MCF 10A (cell line): ENCODE measurements at places on chromosomes 5 and 9. TPM values are rescaled to one million over a fixed set of nuclear protein-coding genes. Genes with fewer than 3 reads are reported as not detected.
A peak's percentile ranks its signal among the peaks of the same experiment; 100 is the strongest.

- H3K27ac ChIP-seq = no peak overlapping the region
- no peak overlapping the region for H3K4me3 ChIP-seq
- no peak for DNase-seq
- peaks cover 7% of the 10 kb centered on the region for H3K4me1 ChIP-seq
- H3K36me3 ChIP-seq = no peaks in the 10 kb centered on the region
These were observed 691.4 kb upstream of the RIOK2 start for GRCh38 chr5:97874491-97874890.

DNA sequence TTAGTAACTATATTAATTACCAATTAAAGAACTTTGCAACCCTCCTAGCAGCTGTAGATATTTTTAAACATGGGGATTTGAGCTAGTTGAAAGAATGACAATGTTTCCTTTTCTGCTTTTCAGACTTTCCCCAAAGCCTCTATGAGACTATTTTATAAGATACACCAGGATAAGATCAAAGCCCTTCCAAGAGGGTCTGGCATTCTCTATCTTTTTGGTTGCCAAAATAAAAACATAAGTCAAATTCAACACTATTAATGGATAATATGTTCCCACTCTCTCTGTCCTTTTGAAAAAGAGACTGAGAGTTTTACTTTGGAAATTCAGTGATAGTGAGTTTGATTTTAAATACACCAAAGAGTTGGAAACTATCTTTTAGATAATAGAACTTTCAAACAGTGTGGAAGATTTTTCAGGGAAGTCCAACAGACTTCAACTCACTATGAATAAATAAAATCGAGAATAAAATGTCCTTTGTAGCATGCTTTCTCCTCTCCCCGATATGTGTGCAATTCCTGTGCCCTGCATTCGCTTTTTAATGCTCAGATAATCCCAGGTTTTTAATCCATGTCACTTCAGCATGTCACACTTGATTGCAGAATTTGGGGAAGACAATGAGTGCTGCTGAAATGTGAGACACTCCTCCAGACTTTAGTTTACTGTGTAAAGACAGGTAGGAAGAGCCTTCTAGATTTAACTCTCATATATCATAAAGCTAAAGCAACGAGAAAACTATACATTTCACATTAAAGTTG, 1095.7 kb upstream of the DMAC1 start:
- no peak overlapping the region for H3K4me3 ChIP-seq
- no peak overlapping the region for H3K27ac ChIP-seq
- no peaks in the 10 kb centered on the region for H3K36me3 ChIP-seq

- no peaks in the 10 kb centered on the region for H3K36me3 ChIP-seq
- no peak for DNase-seq
- H3K4me3 ChIP-seq = no peak overlapping the region
- H3K27ac ChIP-seq = no peak overlapping the region
- no peaks in the 10 kb centered on the region for H3K4me1 ChIP-seq
- H3K27me3 ChIP-seq = no peaks in the 10 kb centered on the region
These were observed 60.1 kb downstream of the LMX1B start for GRCh38 chr9:126673689-126674364.

DNA sequence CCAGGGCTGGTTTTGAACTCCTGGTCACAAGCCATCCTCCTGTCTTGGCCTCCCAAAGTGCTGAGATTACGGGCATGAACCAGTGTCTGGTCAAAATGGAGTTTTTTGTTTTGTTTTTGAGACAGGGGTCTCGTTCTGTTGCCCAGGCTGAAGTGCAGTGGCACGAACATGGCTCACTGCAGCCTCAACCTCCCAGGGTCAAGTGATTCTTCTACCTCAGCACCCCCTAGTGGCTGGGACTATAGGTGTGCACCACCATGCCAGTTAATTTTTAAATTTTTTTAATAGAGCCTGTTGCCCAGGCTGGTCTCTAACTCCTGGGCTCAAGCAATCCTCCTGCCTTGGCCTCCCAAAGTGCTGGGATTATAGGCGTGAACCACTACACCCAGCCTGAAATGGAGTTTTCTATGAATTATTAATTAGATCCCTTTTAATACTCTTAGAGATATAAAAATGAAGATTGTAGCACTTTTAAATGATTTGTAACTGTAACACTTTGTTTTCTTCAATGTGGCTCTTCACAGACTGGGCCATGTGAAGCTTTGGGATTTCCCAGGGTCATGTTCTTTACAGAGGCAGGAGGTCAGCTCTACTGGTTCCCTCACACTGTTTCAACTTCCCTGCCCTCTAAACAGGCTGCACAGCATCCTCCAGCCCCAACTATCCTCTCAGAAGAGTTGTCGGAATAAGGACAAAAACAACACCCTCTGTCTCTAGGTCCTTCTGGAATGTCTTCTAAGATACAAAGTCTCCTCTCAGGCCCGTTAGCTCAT, 32.7 kb upstream of the SPARC start:
- H3K4me1 ChIP-seq = no peaks in the 10 kb centered on the region
- H3K36me3 ChIP-seq = no peaks in the 10 kb centered on the region
- peak; percentile 82 for DNase-seq
- H3K4me3 ChIP-seq = no peak overlapping the region
- no peaks in the 10 kb centered on the region for H3K27me3 ChIP-seq
- H3K27ac ChIP-seq = no peak overlapping the region

GRCh38 chr9:121607434-121608167, 43.8 kb upstream of the DAB2IP start:
- DNase-seq = peak; percentile 52
- H3K36me3 ChIP-seq = no peaks in the 10 kb centered on the region
- H3K27me3 ChIP-seq = no peaks in the 10 kb centered on the region
- peaks cover 16% of the 10 kb centered on the region for H3K4me1 ChIP-seq

GRCh38 chr5:51487952-51488351, 104.7 kb downstream of the ISL1 start:
- no peaks in the 10 kb centered on the region for H3K36me3 ChIP-seq
- H3K27me3 ChIP-seq = peaks cover 47% of the 10 kb centered on the region
- H3K4me3 ChIP-seq = no peak overlapping the region
- H3K27ac ChIP-seq = no peak overlapping the region

GRCh38 chr9:77575785-77576184, 72.3 kb downstream of the GNA14 start:
- peaks cover 16% of the 10 kb centered on the region for H3K27me3 ChIP-seq
- no peak overlapping the region for H3K4me3 ChIP-seq

GRCh38 chr9:123678038-123678877, 251.7 kb downstream of the DENND1A start:
- H3K27ac ChIP-seq = no peak overlapping the region
- H3K4me3 ChIP-seq = no peak overlapping the region
- H3K4me1 ChIP-seq = no peaks in the 10 kb centered on the region
- no peak for DNase-seq
- H3K36me3 ChIP-seq = no peaks in the 10 kb centered on the region
- H3K27me3 ChIP-seq = no peaks in the 10 kb centered on the region

- no peak for DNase-seq
- no peak overlapping the region for H3K27ac ChIP-seq
- no peaks in the 10 kb centered on the region for H3K27me3 ChIP-seq
- H3K36me3 ChIP-seq = no peaks in the 10 kb centered on the region
These were observed 143.1 kb upstream of the NR4A3 start for GRCh38 chr9:99678566-99678965.

GRCh38 chr5:35904443-35905132, 33.8 kb downstream of the CAPSL start:
- H3K36me3 ChIP-seq = no peaks in the 10 kb centered on the region
- H3K27me3 ChIP-seq = no peaks in the 10 kb centered on the region
- peaks cover 1% of the 10 kb centered on the region for H3K4me1 ChIP-seq
- H3K4me3 ChIP-seq = no peak overlapping the region
- DNase-seq = no peak
- no peak overlapping the region for H3K27ac ChIP-seq

DNA sequence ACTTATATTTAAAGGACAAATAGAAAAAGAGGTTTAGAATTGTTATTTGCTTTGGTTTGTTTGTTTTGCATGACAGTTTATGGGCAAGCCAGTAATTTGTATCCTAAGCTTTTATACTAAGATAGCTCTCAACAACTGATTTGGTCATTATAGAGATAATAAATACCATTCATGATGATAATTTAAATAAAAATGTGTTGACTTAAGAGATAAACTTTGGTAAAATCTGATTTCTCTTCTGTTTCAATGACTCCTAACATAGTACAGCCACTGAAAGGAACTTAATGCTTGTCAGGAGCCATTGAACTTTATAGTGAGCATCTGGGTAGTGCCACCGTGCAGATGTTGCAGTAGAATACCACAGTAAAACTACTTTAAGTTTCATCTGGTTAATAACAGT, 160.7 kb upstream of the ACOT12 start:
- peaks cover 10% of the 10 kb centered on the region for H3K4me1 ChIP-seq
- H3K27me3 ChIP-seq = no peaks in the 10 kb centered on the region
- peaks cover 19% of the 10 kb centered on the region for H3K36me3 ChIP-seq

GRCh38 chr5:135694012-135694411, 115.2 kb upstream of the CXCL14 start:
- H3K4me3 ChIP-seq = no peak overlapping the region
- H3K36me3 ChIP-seq = no peaks in the 10 kb centered on the region
- no peaks in the 10 kb centered on the region for H3K27me3 ChIP-seq
- H3K27ac ChIP-seq = peak overlapping the region; percentile 28

GRCh38 chr5:150137997-150138396, 17.6 kb downstream of the PDGFRB start:
- H3K27ac ChIP-seq = peak overlapping the region; percentile 10
- H3K4me1 ChIP-seq = peaks cover 33% of the 10 kb centered on the region
- no peak for DNase-seq
- H3K4me3 ChIP-seq = no peak overlapping the region
- no peaks in the 10 kb centered on the region for H3K27me3 ChIP-seq

GRCh38 chr9:32665101-32665500, 29.6 kb upstream of the TAF1L start:
- peak overlapping the region; percentile 46 for H3K27ac ChIP-seq
- peak; percentile 85 for DNase-seq
- no peaks in the 10 kb centered on the region for H3K36me3 ChIP-seq
- H3K4me1 ChIP-seq = peaks cover 26% of the 10 kb centered on the region

- H3K27me3 ChIP-seq = peaks cover 13% of the 10 kb centered on the region
- H3K36me3 ChIP-seq = no peaks in the 10 kb centered on the region
- no peak for DNase-seq
- H3K4me3 ChIP-seq = no peak overlapping the region
- H3K4me1 ChIP-seq = no peaks in the 10 kb centered on the region
These were observed 57.4 kb upstream of the PTCH1 start for GRCh38 chr9:95574176-95574575.

GRCh38 chr9:114400219-114400618, 12.4 kb upstream of the AKNA start:
- no peak for DNase-seq
- no peaks in the 10 kb centered on the region for H3K36me3 ChIP-seq
- H3K27ac ChIP-seq = no peak overlapping the region
- no peaks in the 10 kb centered on the region for H3K27me3 ChIP-seq

DNA sequence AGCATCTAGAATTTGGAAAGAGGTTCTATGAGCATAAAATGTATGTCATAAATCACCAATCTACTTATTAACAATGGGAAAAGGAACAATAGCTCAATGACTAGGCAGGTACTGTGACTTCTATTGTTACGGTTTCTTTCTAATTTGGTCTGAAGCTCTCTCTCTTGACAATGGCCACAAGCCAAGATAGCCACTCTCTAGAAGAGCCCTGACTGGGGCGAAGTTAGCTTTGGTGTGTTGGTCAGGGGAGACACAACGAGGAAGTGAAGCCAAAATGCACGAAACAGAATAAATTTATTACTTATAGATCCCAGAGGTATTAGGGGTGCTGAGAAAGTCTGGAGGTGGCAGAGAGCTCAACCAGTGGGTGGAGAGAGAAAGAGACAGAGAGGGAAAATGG, 9.4 kb upstream of the RAD23B start:
- no peak overlapping the region for H3K4me3 ChIP-seq
- H3K36me3 ChIP-seq = no peaks in the 10 kb centered on the region
- no peak for DNase-seq
- no peak overlapping the region for H3K27ac ChIP-seq
- H3K4me1 ChIP-seq = peaks cover 32% of the 10 kb centered on the region
- no peaks in the 10 kb centered on the region for H3K27me3 ChIP-seq

DNA sequence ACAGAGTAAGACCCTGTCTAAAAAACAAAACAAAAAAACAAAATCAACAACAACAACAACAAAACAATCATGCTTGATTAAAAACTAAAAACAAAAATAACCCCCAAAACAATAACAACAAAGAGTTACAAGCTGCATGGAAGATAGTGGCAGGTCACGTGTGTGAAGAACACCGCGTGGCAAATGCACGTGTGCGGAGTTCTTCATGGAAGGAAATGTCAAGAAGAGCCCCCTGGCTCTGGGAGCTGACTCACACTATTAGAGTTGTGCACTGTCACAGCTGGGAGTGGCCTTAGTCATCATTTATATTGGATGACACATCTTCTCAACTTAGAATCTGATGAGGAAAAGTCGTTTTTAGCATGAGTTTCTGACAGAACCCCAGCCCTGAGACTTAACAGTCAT, 110.5 kb downstream of the JMY start:
- no peak overlapping the region for H3K27ac ChIP-seq
- no peaks in the 10 kb centered on the region for H3K36me3 ChIP-seq

DNA sequence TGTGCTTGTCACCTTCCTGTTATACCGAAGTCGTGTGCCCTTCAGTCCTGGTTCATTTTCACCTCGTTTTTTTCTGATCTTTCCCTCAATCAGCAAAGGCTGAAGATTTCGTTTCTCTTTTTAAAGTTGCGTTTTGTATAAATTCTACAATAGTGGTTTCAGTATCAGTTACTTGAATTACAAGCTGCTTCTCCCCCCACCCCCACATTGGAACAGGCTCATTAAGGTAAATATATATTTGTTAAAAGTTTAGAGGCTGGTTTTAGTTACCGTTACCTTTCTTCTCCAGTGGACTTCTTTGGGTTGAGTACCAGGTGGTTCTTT, 881 bp downstream of the SUB1 start:
- peak overlapping the region; percentile 94 for H3K27ac ChIP-seq
- H3K4me1 ChIP-seq = peaks cover 21% of the 10 kb centered on the region
- no peak for DNase-seq

- no peak overlapping the region for H3K27ac ChIP-seq
- no peak for DNase-seq
- no peaks in the 10 kb centered on the region for H3K27me3 ChIP-seq
- H3K4me1 ChIP-seq = no peaks in the 10 kb centered on the region
These were observed 61.1 kb downstream of the PSD2 start for GRCh38 chr5:139856714-139857113.

DNA sequence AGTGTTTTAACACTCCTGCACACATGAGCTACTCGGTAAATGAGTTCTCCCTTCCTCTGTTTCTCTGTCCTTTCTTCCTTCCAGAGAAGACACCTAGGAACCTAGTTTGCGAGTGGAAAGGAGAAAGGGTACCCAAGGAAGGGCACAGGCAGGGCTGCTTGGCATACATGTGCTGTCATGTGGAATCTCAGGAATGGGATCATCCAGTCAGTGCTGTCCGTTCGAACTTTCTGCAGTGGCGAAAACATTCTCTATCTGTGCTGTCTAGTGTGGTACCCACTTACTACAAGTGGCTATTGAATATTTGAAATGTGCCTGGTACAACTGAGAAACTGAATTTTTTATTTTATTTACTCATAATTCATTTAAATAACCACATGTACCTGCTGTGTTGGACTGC, 28.0 kb downstream of the NLN start:
- H3K4me1 ChIP-seq = peaks cover 14% of the 10 kb centered on the region
- no peak overlapping the region for H3K27ac ChIP-seq
- no peaks in the 10 kb centered on the region for H3K36me3 ChIP-seq
- no peaks in the 10 kb centered on the region for H3K27me3 ChIP-seq
- H3K4me3 ChIP-seq = no peak overlapping the region

Gene TAF7
- total RNA-seq = 81.3 and 94.9 TPM in 2 replicates

Gene TRIM32
- 17.8 and 18.8 TPM in 2 replicates for total RNA-seq

Gene ZNF658
- 5.3 TPM in 2 replicates for total RNA-seq

Gene LEAP2
- 2.9 and 3.2 TPM in 2 replicates for total RNA-seq

Gene TRIM7
- total RNA-seq = 26.3 and 27.0 TPM in 2 replicates

Gene NTNG2
- total RNA-seq = 0.44 TPM in 1 of 2 replicates, not detected in the other

Gene MOB3B
- 2.2 and 3.7 TPM in 2 replicates for total RNA-seq

Gene SMIM33
- not detected in 2 replicates for total RNA-seq

Gene ADAMTS16
- total RNA-seq = not detected in 2 replicates

Gene ALDH1A1
- not detected in 2 replicates for total RNA-seq

Gene ALG2
- 54.6 and 54.7 TPM in 2 replicates for total RNA-seq

Gene MZB1
- not detected in 2 replicates for total RNA-seq
